ENCODE measurements at places on chromosomes 3 and 15.

GRCh38 chr3:117139681-117140080, 430.1 kb downstream of the TUSC7 start:
- no peak for DNase-seq

DNA sequence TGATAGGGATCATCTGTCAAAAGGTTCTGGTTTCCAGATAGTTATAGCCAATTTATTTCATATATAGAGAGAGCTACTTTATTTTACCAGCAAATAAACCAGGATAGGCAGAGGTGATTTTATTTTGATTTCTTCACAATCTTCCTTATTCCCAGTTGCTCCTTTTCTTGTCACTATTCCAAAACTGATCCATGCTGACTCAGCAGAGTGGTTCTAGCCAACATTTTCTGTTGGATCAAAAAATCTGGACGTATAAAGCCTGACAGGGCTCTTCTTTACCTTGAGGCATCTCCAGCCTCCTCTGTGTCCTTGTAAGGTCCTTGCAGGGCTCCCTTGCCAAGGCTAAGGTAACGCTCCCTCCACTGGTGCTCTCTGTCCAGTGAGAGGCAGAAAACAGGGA, 15.8 kb downstream of the HDC start:
- no peak for DNase-seq

DNA sequence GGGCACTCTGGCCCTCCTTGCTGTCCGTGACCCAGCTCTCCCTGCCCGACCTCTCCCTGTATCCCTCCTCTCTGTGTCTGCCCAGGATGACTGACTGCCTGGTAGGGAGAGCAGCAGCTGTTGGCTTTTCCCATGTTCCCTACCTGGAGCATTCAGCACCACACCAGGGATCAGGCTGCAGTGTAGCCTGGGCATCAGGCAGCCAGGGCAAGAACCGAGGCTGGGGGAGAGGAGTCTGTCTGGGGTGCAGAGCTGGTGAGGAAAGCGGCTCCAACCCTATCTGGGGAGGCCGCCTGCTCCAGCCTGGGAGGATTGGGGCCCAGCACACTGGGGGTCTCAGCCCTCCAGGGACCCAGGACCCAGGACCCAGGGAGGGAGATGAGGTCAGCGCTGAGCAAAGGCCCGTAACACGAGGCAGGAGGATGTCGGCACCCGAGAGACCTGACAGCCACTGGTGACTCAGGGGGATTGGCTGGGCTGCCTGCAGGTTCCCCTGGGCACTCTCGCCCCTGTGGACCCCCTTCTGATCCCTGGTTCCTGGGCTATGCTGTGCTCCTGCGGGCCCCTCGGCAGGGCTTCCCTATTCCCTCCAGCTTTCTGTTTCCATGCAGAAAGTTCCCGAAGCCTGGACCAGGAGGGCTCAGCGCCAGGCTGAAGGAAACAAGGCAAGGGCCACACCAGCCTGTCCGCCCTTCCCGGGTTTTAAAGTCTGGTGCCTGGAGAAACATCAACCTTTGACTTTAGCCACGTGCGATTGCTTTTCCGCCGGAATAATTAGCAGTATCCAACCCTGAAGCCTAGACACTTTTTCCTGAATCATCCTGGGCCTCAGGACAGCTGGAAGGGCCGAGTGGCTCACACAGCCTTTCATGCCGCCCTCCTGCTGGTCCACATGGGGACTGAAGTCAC, 128.2 kb upstream of the MEF2A start:
- DNase-seq = no peak

DNA sequence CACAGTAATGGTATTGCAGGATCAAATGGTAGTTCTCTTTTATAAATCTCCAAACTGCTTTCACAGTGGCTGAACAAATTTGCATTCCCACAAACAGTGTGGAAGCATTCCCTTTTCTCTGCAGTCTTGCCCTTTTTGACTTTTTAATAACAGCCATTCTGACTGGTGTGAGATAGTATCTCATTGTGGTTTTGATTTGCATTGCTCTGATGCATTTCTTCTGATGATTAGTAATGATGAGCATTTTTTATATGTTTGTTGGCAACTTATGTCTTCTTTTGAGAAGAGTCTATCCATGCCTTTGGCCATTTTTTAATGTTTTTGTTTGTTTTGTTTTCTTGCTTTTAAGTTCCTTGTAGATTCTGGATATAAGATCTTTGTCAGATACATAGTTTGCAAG, 316.1 kb upstream of the TMCO5A start:
- DNase-seq = no peak

GRCh38 chr3:16529264-16529663, 15.8 kb upstream of the RFTN1 start:
- DNase-seq = no peak

- DNase-seq = no peak
Observed at GRCh38 chr15:92603743-92604470, 51.7 kb downstream of the FAM174B start.

DNA sequence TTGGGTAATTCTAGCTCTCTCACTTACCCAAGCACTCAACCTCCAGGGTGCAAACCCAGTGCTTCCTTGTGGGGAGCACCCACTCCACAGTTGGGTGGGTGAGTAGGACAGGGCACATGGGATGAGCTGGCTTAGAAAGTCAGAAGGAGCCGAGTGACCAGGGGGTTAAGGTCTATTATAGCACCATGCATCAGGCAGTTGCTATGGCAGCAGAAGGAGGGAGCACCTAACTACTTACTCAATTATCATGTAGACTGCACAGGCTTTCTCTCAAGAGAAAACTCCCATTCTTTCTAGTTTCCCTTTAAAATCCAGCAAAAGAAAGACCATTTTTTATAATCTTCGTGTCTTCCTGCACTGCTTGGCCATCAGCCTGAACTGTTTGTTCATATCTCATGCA, 163.0 kb downstream of the OCA2 start:
- DNase-seq = no peak

DNA sequence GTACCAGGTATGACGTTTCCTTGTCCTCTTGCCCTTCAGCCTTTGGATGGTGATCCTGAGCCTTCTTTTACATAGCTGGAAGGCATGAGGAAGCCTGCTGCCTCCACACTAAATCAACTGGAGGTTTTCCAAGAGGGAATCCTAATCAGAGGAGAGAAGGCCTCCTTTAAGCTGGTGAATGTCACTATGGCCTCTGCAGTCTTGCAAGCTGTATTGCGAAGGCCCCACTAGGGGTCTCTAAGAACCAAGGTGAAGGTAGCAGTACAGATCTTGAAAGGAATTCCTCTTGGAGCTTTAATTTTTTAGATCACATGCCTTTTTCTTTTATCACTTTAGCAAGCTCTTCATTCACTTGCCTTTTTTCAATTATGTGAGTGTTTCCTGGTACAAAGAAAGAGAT, 119.2 kb downstream of the GHSR start:
- DNase-seq = no peak

- DNase-seq = no peak
Observed at GRCh38 chr3:147458995-147459704, 50.0 kb downstream of the ZIC1 start.

DNA sequence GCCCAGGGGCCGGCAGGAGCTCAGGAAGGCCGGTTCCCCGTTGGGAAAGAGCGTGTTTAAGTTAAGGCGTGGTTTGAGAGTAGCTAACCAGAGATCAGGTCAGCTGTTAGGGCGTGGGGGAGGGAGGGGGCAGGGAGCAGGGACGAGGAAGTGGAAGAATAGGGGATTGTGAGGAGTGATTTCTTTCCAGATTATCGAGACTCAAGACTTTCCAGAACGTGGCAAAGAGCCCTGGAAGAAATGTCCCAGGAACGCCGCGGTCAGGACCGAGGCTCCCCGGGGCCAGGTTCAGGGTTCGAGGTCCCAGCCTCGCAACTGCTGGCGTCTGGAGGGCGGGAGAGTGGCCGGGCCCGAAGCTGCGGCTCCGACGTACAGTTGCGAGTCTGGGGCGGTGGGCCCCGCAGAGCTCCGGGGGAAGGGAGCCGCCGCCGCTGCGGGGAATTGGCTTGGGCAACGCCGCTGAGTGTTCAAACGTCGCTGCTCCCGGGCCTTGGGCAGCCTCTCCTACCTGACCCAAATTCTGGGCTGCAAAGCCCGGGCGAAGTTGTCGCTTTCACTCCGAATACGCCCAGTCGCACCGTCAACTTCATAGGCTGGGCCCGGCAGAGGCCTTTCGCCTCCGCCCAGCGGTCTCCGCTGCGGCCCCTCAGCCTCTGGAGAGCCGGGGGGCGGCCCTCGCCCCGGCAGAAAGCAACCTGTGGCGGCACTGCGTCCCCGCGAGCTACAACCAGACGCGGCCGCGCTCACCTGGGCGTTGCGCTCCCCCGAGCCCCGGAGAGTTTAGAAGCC, 9.5 kb downstream of the ISL2 start:
- DNase-seq = no peak

- DNase-seq = no peak
Observed at GRCh38 chr3:71025516-71025915, 558.0 kb downstream of the FOXP1 start.

- DNase-seq = no peak
Observed at GRCh38 chr15:65937054-65937453, 67.8 kb downstream of the RAB11A start.

DNA sequence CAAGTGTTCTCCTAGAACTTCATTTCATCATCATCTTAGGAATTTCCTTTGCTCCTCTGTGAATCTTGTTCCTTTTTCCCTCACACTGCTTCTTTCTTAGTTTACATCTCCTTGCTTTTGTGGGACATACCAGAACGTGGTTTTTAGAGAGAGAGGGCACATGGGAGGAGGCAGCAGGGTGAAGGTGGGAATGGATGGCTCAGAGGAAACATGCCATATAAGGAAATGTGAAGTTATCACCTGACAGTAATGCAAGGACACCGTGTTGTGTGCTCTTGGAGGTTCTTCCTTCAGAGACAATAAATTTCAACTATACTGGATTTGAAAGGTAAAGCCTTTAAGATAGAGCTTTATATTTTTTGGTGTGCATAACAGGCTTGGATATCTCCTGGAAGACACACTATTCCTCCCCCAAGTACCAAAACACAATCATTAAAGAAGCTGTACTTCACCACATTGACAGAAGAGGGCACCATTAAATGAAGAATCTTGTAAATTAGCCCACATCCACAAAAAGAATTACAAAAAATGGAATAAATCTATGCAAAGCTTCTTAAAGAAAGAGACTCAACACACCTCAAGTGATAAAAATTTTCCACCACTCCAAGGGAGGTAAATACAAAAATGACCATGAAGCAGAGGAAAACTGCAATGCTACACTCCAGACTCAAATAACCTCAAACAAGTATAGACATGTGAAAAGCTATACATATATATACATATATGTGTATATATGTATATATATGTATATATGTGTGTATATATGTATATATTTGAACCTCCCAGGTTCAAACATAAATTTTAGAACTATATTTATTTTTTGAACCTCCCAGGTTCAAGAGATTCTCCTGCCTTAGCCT, 26.1 kb downstream of the RPL39L start:
- DNase-seq = no peak

DNA sequence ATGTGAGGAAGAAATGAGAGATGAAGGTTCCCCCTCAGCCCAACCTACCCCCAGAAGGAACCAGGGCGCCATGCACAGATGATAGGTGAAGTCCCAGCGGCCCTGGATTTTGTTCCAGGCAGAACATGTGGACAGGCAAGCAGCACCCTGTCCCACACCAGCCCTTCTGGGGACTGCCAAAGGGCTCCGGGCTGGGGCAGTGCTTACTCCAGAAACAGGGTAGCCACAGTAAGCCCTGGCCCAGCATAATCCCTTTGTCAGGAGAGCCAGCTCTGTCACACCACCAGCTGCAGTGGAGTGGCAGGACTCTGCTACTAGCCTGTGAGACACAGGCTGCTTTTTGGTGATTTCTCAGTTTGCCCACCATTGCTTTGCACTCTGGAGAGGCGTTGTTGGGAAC, 6.3 kb downstream of the FBXL22 start:
- no peak for DNase-seq

DNA sequence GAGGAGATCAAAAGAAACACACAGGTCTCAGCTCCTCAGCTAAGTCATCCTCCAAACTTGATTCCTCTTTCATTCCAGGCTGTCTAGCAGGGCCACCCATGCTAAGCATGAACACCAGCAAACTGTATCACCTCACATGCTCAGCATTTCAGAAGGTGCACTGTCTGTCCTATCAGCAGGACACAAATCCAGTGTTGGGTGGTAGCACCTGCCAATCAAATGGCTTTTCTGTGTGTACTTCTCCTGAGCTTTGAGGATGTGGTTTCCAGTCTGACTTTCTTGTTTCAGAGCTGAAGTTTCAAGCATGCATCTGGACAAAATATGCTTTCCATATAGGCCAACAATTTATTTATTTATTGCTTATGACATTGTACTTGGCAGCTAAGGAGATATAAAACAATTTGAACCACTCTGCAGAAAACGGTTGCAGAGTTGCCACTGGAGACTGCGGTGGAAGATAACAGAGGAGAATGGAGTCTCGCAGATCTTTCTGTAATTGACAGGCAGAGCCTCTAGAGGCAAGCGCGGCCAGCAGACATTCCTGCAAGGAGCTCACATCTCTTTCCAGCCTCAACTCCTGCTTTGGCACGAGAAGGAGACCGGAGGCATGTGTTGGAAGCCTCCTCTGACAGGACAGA, 167.1 kb upstream of the WNT5A start:
- DNase-seq = no peak

DNA sequence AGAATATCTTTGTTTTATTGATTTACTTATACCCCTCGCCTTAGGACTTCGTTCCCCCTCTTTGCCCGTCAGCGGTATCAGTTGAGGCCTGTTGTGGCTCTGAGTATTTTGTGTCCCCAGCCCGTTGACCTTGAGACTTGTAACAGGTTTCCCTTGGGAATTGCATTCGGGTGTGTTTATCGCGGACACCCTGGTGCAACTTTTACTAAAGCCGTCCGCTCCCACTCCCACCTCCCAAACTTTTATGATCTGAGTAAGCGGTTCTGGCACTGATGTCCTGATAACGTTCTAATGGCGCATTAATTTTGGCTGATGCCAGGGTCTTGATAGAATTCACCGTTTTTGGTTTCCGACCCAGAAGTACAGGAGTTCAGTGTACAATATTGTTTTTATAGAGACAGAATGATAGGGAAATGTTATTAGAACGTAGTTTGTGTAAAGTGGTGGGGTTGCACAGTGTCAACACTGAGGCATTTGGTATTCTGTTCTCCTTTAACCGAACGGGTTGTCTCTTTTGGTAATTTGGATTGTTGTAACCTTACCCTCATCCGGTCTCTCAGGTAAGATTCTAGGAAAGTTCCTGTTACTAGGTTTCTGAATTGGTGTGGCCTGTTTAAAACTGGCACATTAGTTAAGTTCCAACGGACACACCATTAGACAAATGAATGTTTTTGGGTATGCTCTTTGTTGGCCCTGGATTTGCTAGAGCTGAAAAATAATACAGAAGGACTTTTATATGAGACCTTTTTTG, 47.8 kb downstream of the OIP5 start:
- DNase-seq = no peak

DNA sequence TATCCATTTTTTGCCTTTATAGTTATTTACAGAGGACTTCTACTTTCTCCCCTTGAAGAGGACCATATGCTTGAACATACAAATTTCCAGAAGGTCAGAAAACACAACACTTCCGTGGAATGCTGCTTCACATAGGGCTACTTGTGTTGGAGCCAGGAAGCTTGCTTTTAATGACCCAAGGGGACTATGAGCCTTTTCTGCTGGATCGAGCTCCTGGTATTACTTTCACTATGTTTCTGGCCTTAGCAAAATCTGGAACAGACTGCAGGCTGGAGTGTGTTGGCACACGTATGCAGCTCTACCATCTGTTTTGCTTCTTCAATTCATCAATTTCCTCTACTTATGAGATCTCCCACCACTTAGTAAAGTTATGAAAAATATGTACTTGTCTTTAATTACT, 69.3 kb upstream of the CBLB start:
- no peak for DNase-seq
